ENCODE measurements at places on chromosomes 11 and 22. TPM values are rescaled to one million over a fixed set of nuclear protein-coding genes. Genes with fewer than 3 reads are reported as not detected.

ROBO4 gene
- total RNA-seq: not detected

- no peaks in the 10 kb centered on the region for H3K27me3 ChIP-seq
- H3K36me3 ChIP-seq: no peaks in the 10 kb centered on the region
- H3K27ac ChIP-seq: no peak overlapping the region
- no peaks in the 10 kb centered on the region for H3K4me1 ChIP-seq
- DNase-seq: no peak
Measured at GRCh38 chr11:111402411-111402810, 23.3 kb upstream of the POU2AF1 start.

- no peak overlapping the region for H3K4me3 ChIP-seq
- peaks cover 10% of the 10 kb centered on the region for H3K4me1 ChIP-seq
- H3K27ac ChIP-seq: no peak overlapping the region
- no peak for DNase-seq
- no peaks in the 10 kb centered on the region for H3K27me3 ChIP-seq
- no peaks in the 10 kb centered on the region for H3K36me3 ChIP-seq
Measured at GRCh38 chr22:27154717-27155116, 497.3 kb downstream of the MIAT start.

ASCL2 gene
- not detected for total RNA-seq

SH3BP1 gene
- 22.7 TPM for total RNA-seq

DNA sequence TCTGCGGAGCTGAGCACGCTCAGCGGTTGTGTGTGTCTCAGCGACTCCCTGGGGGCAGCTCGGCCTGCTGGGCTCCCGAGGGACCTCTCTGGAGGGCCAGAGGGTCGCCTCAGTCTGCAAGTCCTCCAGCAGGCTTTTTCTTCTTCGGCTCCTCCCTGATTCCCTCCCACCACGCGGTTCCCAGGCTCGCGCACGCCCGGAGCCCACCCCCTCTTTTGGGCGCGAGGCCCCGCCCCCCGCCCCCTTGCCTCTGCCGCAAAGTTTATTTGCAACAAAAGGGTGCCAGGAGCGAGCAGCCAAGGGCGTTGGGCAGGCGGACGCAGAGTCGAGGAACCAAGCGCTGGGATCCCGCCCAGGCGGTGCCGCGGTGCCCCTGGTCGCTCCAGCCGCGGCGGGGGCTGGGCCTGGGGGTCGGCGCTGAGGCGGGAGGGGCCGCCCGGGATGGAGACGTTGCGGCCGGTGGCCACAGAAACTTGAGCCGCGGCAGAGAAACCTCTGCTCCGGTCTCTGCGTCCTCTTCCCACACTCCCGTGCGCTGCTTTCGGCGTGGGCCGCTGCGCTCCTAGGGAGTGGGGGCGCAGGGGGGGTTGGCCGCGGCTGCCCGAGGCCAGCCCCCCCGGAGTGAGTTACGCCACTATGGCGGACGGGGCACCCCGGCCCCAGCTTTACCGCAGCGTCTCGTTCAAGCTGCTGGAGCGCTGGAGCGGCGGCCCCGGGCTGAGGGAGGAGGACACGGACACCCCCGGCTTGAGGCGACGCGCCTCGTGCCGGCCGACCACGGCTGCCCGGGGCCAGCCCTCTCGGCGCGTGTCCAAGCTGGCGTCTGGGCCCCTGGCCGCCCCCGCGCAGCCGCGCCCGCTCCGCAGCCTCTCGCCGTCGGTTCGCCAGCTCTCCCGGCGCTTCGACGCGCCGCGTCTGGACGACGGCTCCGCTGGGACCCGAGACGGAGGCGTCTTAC, at the start of gene ARHGEF17:
ARHGEF17 (plus strand) TSS at position 274 of the 958 bp plus-strand sequence; CDS start at position 637, 363 bp downstream.
- H3K27ac ChIP-seq: peak within 1 kb of the TSS; percentile 83
- H3K4me1 ChIP-seq: peaks cover 28% of the 10 kb centered on the region
- no peaks in the 10 kb centered on the region for H3K36me3 ChIP-seq
- H3K4me3 ChIP-seq: peak within 1 kb of the TSS; percentile 72

DNA sequence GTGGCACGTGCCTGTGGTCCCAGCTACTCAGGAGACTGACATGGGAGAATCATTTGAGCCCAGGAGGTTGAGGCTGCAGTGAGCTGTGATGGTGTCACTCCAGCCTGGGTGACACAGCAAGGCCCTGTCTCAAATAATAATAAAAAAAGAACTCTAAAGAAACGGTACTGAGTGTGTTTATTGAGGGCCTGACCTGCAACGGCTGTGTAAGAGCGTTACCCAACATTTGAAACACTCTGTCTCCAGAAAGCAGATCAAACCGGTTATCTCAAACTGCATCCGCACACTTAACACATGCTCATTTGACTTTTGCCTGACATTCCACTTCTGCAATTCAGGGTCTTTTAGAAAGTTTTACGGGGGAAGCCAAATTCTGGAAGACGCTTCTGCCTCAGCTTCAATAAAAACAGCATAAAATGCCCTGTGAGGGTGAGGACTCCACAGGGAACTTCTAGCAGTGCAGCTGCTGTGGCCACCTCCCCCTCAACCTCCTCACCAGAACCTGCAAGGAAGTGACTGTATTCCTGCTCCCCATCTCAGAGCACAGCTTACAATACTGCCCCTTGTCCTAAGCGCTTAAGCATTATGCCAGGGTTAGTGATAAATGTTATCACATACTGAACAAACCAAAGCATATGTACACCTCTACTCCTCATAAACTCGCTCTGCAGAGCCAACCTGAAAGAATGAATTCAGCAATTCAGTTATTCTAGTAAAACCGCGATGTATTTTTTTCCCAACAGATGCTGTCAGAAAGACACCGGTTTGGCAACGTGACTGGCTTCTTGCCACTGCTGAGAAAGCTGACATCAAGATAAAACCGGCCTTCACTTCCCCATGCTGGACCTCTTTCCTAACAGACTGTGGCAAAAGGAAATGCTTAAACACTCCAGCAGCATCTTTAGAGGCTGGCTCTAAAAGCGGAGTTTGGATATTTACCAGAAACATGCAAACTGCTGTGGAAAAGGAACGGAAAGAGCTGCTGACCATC, 52.2 kb downstream of the PRDM10 start:
- H3K27me3 ChIP-seq: no peaks in the 10 kb centered on the region
- H3K4me1 ChIP-seq: no peaks in the 10 kb centered on the region
- DNase-seq: no peak
- H3K4me3 ChIP-seq: no peak overlapping the region

- H3K4me3 ChIP-seq: peak overlapping the region; percentile 94
- DNase-seq: peak; percentile 64
- H3K4me1 ChIP-seq: peaks cover 16% of the 10 kb centered on the region
- H3K27ac ChIP-seq: peak overlapping the region; percentile 95
Measured at GRCh38 chr22:27801202-27801615, 347 bp downstream of the MN1 start.

DNA sequence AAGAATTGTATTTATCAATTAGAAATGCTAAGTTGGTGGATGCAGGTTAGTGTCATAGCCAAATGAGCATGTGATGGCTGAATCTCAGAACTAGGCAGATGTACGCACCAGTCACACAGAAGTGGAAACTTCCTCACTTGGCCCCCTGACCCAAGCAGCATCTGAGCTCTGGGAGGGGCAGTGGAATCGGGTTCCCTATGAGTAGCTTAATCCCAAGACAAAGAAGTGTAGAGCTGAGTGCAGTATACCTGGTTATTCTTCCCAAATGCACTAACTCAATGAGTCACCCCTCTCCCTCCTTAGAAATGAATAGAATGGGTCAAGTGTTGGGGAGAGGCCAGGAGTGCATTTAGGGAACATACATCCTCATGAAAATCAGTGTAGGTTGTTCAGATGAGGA, 224.6 kb downstream of the FAT3 start:
- no peaks in the 10 kb centered on the region for H3K4me1 ChIP-seq
- H3K36me3 ChIP-seq: no peaks in the 10 kb centered on the region
- no peaks in the 10 kb centered on the region for H3K27me3 ChIP-seq
- no peak for DNase-seq
- H3K27ac ChIP-seq: no peak overlapping the region
- no peak overlapping the region for H3K4me3 ChIP-seq

- peaks cover 15% of the 10 kb centered on the region for H3K4me1 ChIP-seq
- DNase-seq: no peak
- no peak overlapping the region for H3K4me3 ChIP-seq
- no peak overlapping the region for H3K27ac ChIP-seq
- peaks cover 1% of the 10 kb centered on the region for H3K36me3 ChIP-seq
Measured at GRCh38 chr11:12889243-12889642, 119.9 kb upstream of the RASSF10 start.

GRCh38 chr11:48161951-48162884, 54.4 kb upstream of the OR4B1 start:
- H3K27ac ChIP-seq: no peak overlapping the region
- H3K4me3 ChIP-seq: no peak overlapping the region
- H3K4me1 ChIP-seq: no peaks in the 10 kb centered on the region
- H3K27me3 ChIP-seq: no peaks in the 10 kb centered on the region

GRCh38 chr11:32487270-32487669, 51.9 kb upstream of the WT1 start:
- peaks cover 28% of the 10 kb centered on the region for H3K27me3 ChIP-seq
- H3K36me3 ChIP-seq: no peaks in the 10 kb centered on the region
- DNase-seq: peak; percentile 58
- H3K4me1 ChIP-seq: no peaks in the 10 kb centered on the region
- H3K4me3 ChIP-seq: no peak overlapping the region

DNA sequence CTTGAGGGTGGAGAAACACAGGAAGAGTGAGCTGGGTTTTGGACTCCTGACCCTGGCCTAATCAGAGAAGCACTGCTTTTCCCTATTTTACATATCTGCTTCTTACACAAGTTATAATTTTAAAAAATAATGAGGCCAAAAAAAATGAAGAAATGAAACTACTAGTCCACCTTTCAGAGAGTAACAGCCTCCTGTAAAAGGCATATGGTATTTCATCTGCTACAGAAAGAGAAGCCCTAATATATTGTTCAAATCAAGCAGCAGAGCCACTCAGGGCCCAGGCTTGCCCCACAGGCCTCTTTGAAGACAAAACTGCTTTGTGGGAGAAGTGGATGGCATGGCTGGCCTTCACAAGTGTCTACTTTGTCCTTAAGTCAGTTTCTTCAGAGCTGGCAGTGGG, 10.0 kb downstream of the DIXDC1 start:
- H3K4me3 ChIP-seq: no peak overlapping the region
- no peak for DNase-seq
- no peaks in the 10 kb centered on the region for H3K36me3 ChIP-seq
- H3K27me3 ChIP-seq: no peaks in the 10 kb centered on the region
- H3K27ac ChIP-seq: no peak overlapping the region

ACTN3 gene
- total RNA-seq: not detected

DNA sequence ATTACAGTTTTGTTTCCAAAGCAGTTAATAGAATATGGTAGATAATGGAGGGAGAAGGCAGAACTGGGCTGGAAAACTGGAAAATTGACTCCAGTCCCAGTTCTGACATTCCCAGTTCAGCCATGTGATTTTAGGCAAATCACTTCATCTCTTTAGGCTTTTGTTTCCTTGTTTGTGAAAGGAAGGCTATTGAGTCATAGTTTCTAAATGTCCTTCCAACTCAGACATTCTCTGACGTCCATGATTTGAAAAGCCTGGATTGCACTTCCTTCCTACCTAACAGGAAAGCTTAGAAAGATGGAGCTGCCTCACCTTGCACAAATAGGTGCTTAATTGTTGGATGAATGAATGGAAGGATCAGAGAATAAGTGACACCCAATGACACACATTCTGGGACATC, 19.8 kb upstream of the GALNT18 start:
- H3K27ac ChIP-seq: no peak overlapping the region
- H3K27me3 ChIP-seq: peaks cover 2% of the 10 kb centered on the region
- H3K4me3 ChIP-seq: no peak overlapping the region
- no peaks in the 10 kb centered on the region for H3K36me3 ChIP-seq

DNA sequence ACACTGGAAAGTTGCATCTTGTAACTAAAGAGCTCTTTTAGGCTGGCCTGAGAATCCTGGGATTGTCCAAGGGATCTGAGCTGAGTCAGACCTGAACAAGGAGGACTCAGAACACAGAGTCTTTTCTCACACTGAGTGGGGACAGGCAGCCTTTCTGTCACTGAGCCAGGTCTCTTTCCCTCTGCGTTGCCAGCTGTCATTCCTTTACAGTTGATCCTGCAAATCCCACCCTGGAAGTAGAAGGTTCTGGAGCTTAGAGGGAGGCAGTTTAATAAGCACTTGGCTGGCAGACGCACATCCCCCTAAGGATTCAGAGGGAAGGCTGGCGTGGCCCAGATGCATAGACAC, 76.3 kb upstream of the SUSD2 start:
- H3K27me3 ChIP-seq: no peaks in the 10 kb centered on the region
- peaks cover 10% of the 10 kb centered on the region for H3K36me3 ChIP-seq
- H3K4me3 ChIP-seq: no peak overlapping the region
- peak overlapping the region; percentile 31 for H3K27ac ChIP-seq
- DNase-seq: no peak

- no peaks in the 10 kb centered on the region for H3K36me3 ChIP-seq
- no peaks in the 10 kb centered on the region for H3K27me3 ChIP-seq
- H3K4me1 ChIP-seq: peaks cover 10% of the 10 kb centered on the region
- no peak for DNase-seq
Measured at GRCh38 chr11:47564933-47565339, 463 bp upstream of the PTPMT1 start.

GRCh38 chr22:24428751-24429410, 1.5 kb downstream of the ADORA2A start:
- H3K27ac ChIP-seq: peak overlapping the region; percentile 19
- DNase-seq: no peak
- peaks cover 32% of the 10 kb centered on the region for H3K4me1 ChIP-seq
- H3K36me3 ChIP-seq: no peaks in the 10 kb centered on the region
- H3K27me3 ChIP-seq: no peaks in the 10 kb centered on the region
- no peak overlapping the region for H3K4me3 ChIP-seq

- H3K36me3 ChIP-seq: no peaks in the 10 kb centered on the region
- H3K4me3 ChIP-seq: no peak overlapping the region
- H3K27me3 ChIP-seq: no peaks in the 10 kb centered on the region
- H3K27ac ChIP-seq: no peak overlapping the region
- peaks cover 12% of the 10 kb centered on the region for H3K4me1 ChIP-seq
- no peak for DNase-seq
Measured at GRCh38 chr11:61712314-61712713, 32.1 kb downstream of the DAGLA start.

GRCh38 chr11:75635066-75635862, 33.6 kb downstream of the MAP6 start:
- no peaks in the 10 kb centered on the region for H3K27me3 ChIP-seq
- H3K36me3 ChIP-seq: no peaks in the 10 kb centered on the region
- peak; percentile 51 for DNase-seq
- no peak overlapping the region for H3K27ac ChIP-seq
- H3K4me1 ChIP-seq: peaks cover 27% of the 10 kb centered on the region
- H3K4me3 ChIP-seq: no peak overlapping the region

- no peak overlapping the region for H3K4me3 ChIP-seq
- peaks cover 4% of the 10 kb centered on the region for H3K36me3 ChIP-seq
- no peak for DNase-seq
- H3K27me3 ChIP-seq: no peaks in the 10 kb centered on the region
- H3K4me1 ChIP-seq: peaks cover 4% of the 10 kb centered on the region
Measured at GRCh38 chr11:66680966-66681645, 3.4 kb upstream of the RBM4B start.

NNMT gene
- total RNA-seq: 0.64 TPM

PHLDA2 gene
- total RNA-seq: 33.7 TPM

SLC22A12 gene
- not detected for total RNA-seq

HORMAD2 gene
- total RNA-seq: not detected

- no peaks in the 10 kb centered on the region for H3K4me1 ChIP-seq
- H3K27me3 ChIP-seq: no peaks in the 10 kb centered on the region
- no peaks in the 10 kb centered on the region for H3K36me3 ChIP-seq
- DNase-seq: peak; percentile 63
- H3K4me3 ChIP-seq: no peak overlapping the region
Measured at GRCh38 chr11:26583550-26583949, 11.5 kb upstream of the MUC15 start.
